ENCODE measurements at places on chromosomes 3 and 15.

- no peak for DNase-seq
Measured at GRCh38 chr15:69751147-69751546, 298.5 kb downstream of the RPLP1 start.

DNA sequence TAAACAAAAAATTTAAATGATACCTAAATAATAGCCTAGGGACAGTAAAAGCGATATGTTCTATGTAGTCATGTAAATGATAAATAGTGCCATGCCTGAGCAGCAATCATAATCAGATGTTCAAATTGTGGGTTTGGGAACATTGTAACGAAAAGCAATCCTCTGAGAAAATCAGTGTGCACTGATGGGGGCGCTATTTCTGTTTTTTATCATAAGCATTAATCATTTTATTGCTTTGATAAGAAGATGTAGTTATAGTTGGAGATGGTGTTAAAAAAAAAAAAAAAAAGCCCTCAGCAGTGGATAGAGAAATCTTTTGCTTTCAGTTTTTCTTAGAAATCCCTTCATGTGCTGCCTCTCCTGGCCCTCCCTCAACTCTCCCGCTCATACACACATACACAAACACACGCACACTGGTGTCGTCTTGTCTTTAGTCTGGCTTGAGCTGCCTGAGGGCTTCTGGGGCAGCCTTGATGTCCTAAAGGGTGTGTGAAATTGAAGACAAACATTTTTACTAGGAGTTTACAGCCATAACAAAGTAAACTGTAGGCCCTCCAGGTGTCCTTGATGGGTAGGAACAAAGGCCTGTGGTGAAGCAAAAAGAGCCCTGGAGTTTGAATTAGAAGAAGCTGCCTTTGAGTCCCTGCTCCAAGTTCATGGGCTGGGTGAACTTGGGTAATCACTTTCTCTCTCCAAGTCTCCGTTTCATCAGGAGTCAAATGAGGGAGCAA lies 428.1 kb downstream of the SOX2 start:
- DNase-seq: no peak

DNA sequence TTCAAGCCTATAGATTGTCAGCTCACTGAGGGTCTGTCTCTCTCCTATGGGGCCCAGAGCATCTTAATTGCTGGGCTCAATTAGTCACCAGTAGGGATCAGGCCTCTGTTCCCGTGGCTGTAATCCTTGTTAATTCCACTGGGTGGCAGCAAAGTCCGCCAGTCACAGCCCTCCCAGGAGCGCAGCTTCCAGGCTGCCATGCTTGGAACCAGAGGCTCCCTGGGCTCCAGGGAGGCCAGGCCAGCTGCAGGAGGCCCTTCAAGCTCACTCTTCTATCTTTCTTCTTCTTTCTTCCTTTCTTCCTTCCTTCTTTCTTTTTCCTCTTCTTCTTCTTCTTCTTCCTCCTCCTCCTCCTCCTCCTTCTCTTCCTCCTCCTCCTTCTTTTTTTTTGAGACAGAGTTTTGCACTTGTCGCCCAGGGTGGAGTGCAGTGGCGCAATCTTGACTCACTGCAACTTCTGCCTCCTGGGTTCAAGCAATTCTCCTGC lies 14.4 kb downstream of the RNU5B-1 start:
- DNase-seq: peak; percentile 63

GRCh38 chr3:27939521-27939920 lies 217.4 kb upstream of the EOMES start:
- no peak for DNase-seq

- no peak for DNase-seq
Measured at GRCh38 chr3:126466886-126467610, 8.6 kb downstream of the ZXDC start.

- no peak for DNase-seq
Measured at GRCh38 chr15:75677465-75678323, 30.0 kb downstream of the SNX33 start.

- no peak for DNase-seq
Measured at GRCh38 chr3:49793486-49794085, 6.1 kb downstream of the CDHR4 start.

GRCh38 chr3:68631850-68632545 lies 300.3 kb downstream of the TAFA4 start:
- no peak for DNase-seq

GRCh38 chr15:75107908-75108838 lies 84.8 kb downstream of the PPCDC start:
- no peak for DNase-seq

- no peak for DNase-seq
Measured at GRCh38 chr15:48385031-48385830, 54.0 kb downstream of the DUT start.

DNA sequence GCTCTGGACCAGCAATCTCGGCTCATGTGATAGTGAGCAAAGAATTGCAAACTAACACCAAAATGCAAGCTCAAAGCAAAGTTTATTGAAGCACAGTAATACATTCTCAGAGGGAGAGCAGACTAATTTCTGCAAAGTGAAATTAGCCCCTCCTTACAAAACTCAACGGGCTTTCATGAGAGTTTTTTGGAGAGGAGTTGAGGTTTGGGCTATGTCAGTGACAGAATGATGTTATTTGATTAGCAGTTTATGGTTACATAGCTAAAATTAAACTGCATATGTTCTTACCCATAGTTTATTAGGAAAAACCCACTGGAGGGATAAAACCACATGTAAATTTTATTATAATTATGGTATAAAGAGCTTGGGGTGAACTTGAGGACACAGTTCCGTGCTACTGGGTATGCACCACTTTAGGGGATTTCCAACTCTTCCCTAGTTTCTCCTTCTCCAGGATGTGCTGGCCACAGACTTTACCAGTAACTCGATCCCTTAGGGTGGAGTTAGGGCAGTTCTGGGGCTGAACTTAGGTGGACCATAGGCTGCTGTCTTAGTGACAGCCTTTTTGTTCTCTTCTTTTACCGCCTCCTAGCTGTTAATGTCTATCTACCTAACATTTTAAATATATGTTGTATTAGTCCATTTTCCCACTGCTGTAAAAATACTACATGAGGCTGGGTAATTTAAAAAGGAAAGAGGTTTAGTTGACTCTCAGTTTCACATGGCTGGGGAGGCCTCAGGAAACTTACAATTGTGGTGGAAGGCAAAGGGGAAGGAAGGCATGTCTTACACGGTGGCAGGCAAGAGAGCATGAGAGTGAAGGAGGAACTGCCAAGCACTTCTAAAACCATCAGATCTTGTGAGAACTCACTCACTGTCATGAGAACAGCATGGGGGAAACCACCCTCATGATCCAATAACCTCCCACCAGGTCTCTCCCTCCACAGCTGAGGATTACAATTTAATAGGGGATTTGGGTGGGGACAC lies 8.9 kb upstream of the AADACL2 start:
- DNase-seq: no peak

DNA sequence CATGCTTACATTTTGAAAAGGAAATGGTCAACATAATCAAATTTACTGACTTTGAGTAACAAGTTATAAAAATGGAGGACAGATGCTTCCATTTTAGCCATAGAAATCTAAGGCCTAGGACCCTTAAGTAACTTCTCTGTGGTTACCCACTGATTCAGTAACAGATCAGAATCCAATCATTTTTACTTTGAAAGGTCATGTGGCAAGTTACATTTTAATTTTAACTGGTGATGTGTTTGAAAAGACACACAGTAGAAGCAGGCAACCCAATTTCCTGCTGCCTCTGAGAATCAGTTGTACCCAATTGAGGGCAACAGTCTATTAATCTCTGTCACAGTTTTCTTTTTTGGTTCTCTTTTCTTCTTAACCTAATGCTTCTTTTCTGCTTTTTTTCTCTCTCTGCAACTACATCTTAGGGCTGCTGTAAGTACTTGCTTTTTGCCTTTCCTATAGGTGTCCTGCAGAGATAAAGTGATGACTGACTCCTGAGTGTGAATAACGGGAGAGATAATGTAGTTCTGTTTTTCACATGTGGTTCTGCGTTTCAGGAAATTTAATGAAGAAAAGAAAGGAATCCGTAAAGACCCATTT lies 3.3 kb downstream of the ZWILCH start:
- DNase-seq: no peak

- DNase-seq: no peak
Measured at GRCh38 chr3:50171540-50172301, 16.6 kb downstream of the SEMA3F start.

- DNase-seq: no peak
Measured at GRCh38 chr15:64622410-64623260, 152.8 kb downstream of the RBPMS2 start.

All from NCI-H1694 treated with DMSO at 0.1 percent for 48 hours (cell line).